ENCODE measurements at places on chromosomes 7 and 10. TPM values are rescaled to one million over a fixed set of nuclear protein-coding genes. Genes with fewer than 3 reads are reported as not detected.

DNA sequence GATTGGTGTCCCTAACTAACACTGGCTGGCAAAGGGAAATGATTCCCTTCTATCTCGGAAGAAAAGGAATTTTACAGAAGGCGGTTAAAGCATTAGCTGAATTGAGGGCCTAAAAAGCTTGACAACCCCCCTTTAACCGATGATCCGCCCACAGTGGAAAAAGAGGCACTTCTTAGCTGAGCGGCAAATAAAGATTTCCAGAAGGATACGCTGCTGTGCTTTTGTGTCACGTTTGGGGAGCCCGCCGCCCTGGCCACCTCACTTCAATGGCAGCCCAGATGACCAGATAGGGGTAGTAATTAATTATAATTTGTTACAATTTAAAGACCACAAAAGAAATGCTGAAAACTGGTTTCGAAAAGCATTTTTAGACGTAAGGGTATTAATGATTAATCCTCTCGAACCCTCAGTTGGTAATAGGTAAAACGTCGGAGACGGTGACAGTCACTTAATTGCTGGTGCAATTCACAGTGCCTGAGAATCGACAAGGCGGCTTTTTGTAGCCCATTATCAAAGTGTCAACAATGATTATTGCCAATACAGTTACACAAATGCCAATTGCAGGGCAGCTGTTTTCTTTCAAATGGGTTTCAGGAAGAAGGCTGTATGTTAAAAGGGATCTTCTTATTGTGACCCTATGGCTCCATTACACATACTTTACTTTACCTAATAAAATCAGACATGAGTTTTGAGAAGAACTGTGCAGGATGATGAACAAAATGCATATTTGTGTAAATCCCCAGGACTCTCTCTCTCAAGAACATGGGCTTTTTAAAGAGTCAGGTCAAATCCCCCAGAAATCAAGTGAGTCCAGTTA lies 154.1 kb downstream of the PIP4K2A start:
- DNase-seq = no peak

GRCh38 chr7:112547916-112548315 lies 67.1 kb downstream of the LSMEM1 start:
- DNase-seq = no peak

- DNase-seq = no peak
Measured at GRCh38 chr7:31051598-31052486, at the start of gene ADCYAP1R1. ADCYAP1R1 (plus strand) TSS chr7:31052308; CDS start chr7:31063265, 10,957 bp downstream.

- DNase-seq = no peak
Measured at GRCh38 chr7:10706875-10707493, 266.7 kb upstream of the PHF14 start.

- DNase-seq = no peak
Measured at GRCh38 chr10:70711177-70711576, 38.9 kb downstream of the ADAMTS14 start.

- DNase-seq = no peak
Measured at GRCh38 chr7:49398236-49398635, 375.2 kb upstream of the VWC2 start.

- DNase-seq = peak; percentile 5
Measured at GRCh38 chr7:3043544-3044371, at the start of gene CARD11. CARD11 (minus strand) TSS chr7:3043867; CDS start chr7:2958506, 85,361 bp downstream.

- DNase-seq = no peak
Measured at GRCh38 chr10:10138685-10139084, 879.0 kb upstream of the CELF2 start.

DNA sequence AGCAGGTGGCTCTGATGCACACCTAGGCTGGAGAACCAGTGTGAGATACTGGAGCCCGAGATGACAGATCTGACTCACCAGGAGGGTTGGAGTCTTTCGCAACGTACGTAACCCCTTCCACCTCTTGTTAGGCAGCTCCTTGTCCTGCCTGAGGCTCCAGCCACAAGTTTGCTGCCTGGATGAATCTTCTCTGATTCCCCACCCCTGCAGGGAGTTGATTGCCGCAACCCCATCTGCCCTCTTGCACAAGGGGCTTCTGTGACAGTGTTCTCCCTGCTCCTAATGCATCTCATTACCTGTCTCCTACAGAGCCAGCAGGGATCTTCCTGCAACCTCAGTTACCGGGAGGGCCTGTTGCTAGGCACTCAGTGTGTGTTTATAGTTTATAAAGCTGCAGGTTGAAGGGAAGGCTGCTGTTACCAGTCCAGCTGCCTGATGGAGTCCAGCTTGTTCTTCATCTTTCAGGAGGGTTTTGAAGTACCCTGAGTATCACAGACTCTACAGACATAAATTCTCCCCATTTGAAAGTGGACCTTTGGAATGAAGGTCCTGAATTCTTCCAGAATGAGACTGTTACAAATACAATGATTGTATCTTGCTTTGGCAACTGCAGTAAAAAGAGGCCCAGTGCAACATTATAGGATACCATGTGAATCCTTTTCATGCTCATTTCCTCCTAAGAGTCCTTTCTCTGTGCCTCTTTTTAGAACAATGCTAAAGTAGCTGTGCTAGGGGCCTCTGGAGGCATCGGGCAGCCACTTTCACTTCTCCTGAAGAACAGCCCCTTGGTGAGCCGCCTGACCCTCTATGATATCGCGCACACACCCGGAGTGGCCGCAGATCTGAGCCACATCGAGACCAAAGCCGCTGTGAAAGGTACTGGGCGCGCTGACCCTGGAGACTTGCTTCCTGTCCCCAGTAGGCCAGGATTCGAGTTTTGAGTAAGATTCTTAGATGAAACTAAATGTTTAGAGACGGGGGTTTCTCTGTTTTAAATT lies 6.5 kb downstream of the MDH2 start:
- DNase-seq = no peak

GRCh38 chr7:1899951-1900762 lies 230.1 kb downstream of the ELFN1 start:
- no peak for DNase-seq

DNA sequence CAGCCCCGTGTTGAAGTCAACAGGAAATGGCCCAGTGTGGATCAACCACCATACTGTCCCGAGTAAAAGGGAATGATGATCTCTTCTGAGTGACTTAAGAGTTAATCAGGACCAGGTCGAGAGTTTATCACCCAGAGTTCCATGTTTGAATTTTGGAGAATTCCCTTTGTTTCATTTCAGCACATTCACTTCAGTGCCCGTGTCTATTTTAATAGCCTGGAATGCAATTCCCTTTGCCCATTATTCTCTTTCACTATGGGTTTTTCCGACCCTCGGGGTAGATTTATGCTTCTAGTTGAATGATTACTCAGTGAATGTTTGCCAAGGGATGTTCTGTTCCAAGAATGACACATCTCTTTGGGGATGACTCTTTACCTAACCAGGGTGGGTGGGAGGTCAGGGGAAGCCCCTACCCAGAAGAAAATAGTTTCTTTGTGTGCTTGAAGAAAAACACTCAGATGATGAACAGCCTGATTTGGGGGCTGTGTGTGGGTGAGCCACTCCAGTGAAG lies 594.9 kb downstream of the INHBA start:
- peak; percentile 55 for DNase-seq

DNA sequence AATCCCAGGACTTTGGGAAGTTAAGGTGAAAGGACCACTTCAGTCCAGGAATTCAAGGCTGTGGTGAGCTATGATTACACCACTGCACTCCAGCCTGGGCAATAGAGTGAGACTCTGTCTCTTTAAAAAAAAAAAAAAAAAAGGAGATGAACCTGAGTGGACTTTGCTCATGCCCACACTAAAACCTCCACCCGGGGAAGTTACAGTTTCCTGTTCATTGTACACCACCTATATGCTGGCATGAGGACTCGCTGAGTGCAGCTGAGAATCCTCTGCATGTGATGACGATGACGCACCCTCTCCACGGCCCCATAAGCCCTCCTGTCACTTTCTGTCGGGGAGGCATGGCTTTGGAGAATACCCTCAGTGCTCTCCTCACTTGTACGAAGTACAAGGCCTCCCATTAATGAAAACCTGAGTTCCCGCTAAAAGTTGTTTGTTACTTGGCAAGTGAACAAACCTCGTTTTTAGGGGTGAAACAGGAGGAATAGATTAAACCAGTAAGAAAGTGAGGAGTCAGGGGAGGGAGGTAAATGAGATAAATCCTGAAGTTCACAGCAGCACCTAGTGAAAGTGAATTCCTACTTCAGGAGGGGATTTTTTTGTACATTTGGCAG lies 15.9 kb downstream of the TMEM176B start:
- peak; percentile 56 for DNase-seq

DNA sequence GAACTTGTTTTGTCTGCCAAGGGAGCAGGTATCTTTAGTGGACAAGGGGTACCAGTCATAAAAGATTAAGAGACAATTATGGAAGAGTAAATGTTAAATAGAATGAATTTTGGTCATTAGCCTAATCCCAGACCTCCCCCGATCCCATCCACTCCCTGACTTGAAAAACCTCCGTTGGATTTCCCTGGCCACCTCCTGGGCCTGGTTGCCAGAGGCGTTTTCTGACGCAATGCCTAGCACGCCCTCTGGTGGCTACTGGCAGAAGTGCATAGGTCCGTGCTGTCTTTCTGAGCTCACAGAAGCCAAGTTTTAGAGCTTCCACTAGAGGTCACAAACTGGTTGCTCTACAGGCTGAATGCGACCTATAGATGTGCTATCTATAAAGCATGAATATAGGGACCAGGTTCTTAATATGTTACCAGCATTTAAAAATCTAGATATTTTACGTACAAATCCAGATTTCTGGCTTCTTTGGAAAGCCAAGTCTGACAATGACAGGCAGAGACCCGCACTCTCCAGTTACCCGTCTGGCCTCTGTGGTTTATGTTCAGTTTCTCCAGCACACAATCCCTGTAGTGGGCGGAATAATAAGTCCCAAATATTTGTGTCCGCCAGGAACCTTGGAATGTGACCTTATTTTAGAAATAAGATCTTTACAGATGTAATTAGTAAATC lies 39.8 kb downstream of the SPOCK2 start:
- DNase-seq = peak; percentile 91

DNA sequence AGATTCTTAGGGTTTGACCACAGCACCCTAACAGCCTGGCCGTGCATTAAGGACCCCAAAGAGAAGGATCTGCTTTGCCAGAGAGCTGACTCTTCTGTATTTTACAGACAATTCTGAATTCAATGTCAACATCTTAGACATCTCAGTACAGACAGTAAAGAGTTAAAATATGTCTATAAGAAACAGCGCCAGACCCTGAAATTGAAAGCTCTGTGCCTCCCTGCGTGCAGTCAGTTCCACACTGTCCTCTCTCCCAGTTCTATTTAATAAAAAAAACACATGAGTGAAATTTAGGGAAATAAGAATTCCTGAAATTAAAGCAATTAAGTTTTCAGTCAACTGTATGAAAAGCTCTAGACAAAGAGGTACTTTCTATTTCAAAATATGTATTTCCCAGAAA lies 45.1 kb downstream of the MET start:
- no peak for DNase-seq

GRCh38 chr7:51064688-51065087 lies 251.9 kb downstream of the COBL start:
- no peak for DNase-seq

GRCh38 chr10:60760711-60761210 lies 17.5 kb upstream of the CDK1 start:
- no peak for DNase-seq

DNA sequence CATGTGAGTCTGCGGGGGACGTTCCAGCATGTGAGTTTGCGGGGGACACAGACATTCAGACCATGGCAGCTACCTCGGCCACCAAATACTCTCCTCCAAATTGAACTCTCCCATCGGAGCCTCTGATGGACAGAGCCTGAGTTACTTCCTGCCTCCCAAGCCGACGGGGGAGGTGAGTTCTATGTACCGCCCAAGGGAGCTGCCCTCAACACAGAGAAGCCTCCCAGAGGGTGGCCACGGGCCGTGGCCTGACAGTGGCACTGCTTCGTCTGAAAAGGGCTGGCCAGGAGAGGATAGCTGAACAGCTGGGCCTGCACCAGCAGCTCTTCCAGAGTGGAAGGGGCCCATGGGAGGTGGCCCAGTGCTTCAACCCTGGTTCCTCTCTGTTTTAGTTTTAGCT lies 274.5 kb upstream of the PPP2R2D start:
- DNase-seq = no peak

DNA sequence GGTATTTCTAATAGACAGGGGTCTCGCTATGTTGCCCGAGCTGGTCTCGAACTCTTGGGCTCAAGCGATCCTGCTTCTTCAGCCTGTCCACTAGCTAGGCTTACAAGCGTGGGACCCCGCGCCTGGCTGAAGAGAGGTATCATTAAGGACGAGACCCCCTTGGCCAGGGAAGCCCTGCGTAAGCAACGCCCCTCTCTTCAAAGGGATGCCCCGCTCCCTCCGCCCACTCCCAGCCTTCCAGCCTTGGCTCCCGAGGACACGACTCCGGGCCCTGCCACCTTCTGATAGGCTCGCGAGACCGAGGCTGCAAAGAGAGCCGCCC lies 220 bp upstream of the ZKSCAN5 start:
- DNase-seq = no peak

DNA sequence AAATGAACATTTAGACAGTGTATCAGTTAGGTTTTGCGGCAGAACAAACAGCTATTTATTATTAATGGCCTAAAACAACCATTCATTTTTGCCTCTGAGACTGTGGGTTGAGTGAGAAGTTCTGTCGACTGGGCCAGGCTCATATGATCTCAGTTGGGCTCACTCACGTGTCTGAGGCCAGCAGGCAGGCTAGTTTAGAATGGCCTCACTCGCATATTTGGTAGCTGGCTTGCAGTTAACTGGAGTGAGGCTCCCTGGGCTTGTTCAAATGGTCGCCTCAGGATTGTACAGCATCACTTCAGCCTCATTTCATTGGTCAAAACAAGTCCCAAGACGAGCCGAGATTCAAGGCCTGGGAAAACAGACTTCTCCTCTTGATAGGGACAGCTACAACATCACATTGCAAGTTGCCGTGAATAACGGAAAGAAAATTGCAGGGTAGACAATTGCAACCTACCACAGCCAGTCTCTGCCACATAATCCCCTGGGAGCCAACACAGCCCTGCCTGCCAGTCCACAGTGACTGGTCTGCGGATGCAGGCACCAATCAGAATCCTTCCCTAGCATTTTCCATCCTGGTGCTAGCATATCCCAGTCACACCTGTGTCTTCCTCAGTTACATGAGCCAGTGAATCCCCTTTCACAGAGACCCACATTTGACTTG lies 23.1 kb upstream of the PPIF start:
- no peak for DNase-seq

DNA sequence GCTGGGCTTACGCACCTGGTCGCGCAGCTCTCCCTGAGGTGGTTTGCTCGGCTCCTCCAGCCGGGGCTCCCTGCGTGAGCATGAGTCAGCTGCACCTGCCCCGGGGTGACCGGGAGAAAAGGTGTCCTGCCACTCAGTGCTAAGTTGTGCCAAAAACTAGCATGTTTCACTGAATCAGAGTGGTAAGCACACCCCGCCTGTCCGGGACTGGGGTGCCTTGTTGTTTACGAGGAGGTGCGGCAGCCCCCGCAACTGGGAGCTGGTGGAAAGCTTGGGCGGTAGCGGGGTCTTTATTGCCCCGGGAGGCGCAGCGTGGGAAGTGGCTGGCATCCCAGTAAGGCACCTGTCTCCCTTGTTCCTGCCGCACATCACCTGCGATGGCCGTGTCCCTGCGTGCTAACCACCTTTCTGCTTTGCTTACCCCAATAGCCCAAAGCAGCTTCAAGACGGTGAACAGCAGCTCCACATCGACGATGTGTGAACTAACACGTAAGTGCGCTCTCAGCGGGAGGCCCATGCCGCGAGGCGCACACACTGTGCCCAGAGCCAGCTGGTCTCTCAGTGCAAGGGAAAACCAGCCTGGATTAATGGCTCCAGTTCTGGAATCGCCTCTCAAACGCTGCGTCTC lies 506.6 kb upstream of the FOXK1 start:
- no peak for DNase-seq

RBP3 gene
- total RNA-seq = not detected

CDK1 gene
- 41.8 TPM for total RNA-seq

PRSS1 gene
- total RNA-seq = not detected

DEPP1 gene
- total RNA-seq = 133 TPM

MKRN1 gene
- total RNA-seq = 38.6 TPM

PRLHR gene
- total RNA-seq = not detected

TACC2 gene
- total RNA-seq = 3.4 TPM

STX1A gene
- 7.0 TPM for total RNA-seq

Measured in dermis microvascular lymphatic vessel endothelial cell (primary cell).